Activated CD4-positive, alpha-beta T cell treated with anti-CD3 and anti-CD28 coated beads for 36 hours (primary cell): ENCODE measurements at places on chromosomes 4 and X. TPM values are rescaled to one million over a fixed set of nuclear protein-coding genes. Genes with fewer than 3 reads are reported as not detected.

DNA sequence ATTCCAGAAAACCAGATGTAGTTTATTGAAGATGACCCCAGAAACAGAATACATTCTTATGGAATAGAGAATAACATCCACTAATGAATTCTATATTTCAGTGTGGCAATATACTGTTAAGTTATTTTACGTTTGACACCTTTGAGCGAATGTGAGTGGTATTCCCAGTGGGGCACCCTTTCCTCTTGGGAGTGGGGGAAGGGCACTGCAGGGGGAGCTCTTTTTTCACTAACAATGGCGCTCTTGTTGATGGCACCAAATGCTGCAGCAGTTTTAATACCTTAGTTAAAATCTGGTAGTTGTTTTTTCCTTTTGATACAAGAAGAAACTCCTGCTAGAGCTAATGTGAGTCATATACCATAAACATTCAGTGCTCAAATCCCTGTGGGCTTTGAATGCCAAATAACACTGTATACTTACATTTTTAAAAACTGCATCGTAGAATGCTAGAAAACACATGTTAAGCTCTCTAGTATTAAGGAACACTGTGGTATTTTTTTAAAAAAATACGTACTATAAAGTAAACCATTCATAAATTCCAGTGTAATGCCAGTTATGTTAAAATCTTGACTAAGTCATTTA is 178.5 kb downstream of the DCHS2 start:
- H3K27me3 ChIP-seq: peaks cover 11% of the 10 kb centered on the region
- no peak overlapping the region for H3K27ac ChIP-seq
- no peaks in the 10 kb centered on the region for H3K36me3 ChIP-seq
- H3K4me1 ChIP-seq: no peaks in the 10 kb centered on the region

ADH1C gene
- not detected for total RNA-seq

ANKRD37 gene
- 20.3 TPM for total RNA-seq

AVPR2 gene
- not detected for total RNA-seq

CXorf65 gene
- 15.7 TPM for total RNA-seq

GRCh38 chr4:54118850-54119589 is 19.1 kb downstream of the GSX2 start:
- no peak overlapping the region for H3K27ac ChIP-seq
- H3K27me3 ChIP-seq: peaks cover 18% of the 10 kb centered on the region
- no peak overlapping the region for H3K4me3 ChIP-seq

DNA sequence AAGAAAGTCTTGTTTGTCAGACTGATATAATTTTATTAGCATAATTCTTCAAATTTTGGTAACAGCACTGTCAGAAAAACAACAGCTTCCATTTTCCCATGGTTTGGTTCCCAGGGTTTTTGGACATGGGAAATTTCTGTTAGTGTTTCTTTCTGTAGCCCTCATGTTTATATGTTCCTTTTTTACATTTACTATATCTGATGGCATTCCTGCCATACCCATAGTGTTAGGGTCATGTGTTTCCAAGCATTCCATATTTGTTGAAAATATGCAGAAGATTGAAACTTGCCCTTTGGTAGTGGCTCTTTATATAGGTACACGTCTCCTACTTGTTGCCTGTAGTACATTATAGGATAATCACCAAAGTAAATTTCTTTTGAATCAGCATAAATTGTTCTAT is 65.8 kb downstream of the PDLIM5 start:
- H3K4me3 ChIP-seq: no peak overlapping the region
- H3K36me3 ChIP-seq: no peaks in the 10 kb centered on the region
- no peak for DNase-seq
- H3K27me3 ChIP-seq: no peaks in the 10 kb centered on the region
- peaks cover 15% of the 10 kb centered on the region for H3K4me1 ChIP-seq
- H3K27ac ChIP-seq: no peak overlapping the region

- DNase-seq: no peak
- H3K27ac ChIP-seq: no peak overlapping the region
- no peaks in the 10 kb centered on the region for H3K36me3 ChIP-seq
Observed at GRCh38 chr4:169210504-169211118, 60.1 kb downstream of the SH3RF1 start.

- H3K4me3 ChIP-seq: no peak overlapping the region
- no peak overlapping the region for H3K27ac ChIP-seq
- no peaks in the 10 kb centered on the region for H3K27me3 ChIP-seq
- H3K36me3 ChIP-seq: no peaks in the 10 kb centered on the region
- no peaks in the 10 kb centered on the region for H3K4me1 ChIP-seq
Observed at GRCh38 chrX:109614951-109615350, 10.0 kb downstream of the KCNE5 start.

DNA sequence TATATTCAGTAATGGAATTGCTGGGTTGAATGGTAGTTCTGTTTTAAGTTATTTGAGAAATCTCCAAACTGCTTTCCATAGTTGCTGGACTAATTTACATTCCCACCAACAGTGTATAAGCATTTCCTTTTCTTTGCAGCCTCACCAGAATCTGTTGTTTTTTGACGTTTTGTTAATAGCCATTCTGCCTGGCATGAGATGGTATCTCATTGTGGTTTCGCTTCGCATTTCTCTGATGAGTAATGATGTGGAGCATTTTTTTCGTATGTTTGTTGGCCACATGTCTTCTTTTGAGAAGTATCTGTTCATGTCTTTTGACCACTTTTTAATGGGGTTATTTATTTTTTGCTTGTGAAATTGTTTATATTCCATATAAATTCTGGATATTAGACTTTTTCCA is 13.6 kb upstream of the MAGED4B start:
- no peak overlapping the region for H3K27ac ChIP-seq
- peaks cover 2% of the 10 kb centered on the region for H3K27me3 ChIP-seq
- no peaks in the 10 kb centered on the region for H3K36me3 ChIP-seq
- no peak for DNase-seq
- no peaks in the 10 kb centered on the region for H3K4me1 ChIP-seq
- no peak overlapping the region for H3K4me3 ChIP-seq

DNA sequence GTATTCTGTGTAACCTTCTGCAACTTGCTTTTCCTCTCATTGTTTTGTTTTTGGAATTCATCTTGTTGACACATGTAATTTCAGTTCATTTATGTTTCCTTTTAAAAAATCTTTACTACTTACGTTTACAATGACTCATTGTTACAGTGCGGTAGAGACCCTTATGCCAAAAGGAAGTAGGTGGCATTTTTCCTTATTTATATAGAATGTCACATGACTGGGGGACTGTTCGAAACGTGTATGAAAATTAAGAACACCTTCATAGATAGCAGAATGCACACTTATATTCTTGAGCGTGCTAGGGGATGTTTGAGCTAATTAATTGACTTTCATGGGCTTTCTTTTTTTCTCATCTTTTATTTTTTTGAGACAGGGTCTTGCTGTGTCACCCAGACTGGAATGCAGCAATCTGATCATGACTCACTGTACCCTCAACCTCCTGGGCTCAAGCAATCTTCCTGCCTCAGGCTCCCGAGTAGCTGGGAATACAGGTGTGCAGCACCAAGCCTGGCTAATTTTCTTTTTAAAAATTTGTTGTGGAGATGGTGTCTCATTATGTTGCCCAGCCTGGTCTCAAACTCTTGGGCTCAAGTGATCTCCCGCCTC is 7.3 kb downstream of the REPS2 start:
- DNase-seq: no peak
- peaks cover 9% of the 10 kb centered on the region for H3K27me3 ChIP-seq
- no peaks in the 10 kb centered on the region for H3K4me1 ChIP-seq
- H3K36me3 ChIP-seq: no peaks in the 10 kb centered on the region
- H3K27ac ChIP-seq: no peak overlapping the region
- H3K4me3 ChIP-seq: no peak overlapping the region

DNA sequence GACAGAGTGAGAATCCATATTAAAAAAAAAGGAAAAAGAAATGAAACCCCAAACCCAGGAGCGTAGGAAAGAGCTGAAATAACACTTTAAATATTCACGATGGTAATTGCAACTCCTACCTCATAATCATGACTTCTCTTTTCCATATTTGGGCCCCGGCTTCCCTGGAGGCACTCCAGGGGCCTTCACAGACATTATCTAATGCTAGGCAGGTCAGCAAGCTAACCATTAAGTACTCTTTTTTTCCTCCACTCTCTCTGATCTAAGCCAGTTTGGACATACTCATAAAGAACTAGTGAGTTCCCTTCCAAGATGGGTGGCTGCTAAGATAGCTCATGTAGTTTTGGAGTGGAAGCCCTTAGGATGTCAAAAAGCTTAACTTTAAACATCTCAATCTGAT is 83.2 kb downstream of the SH3KBP1 start:
- no peaks in the 10 kb centered on the region for H3K27me3 ChIP-seq
- peaks cover 60% of the 10 kb centered on the region for H3K4me1 ChIP-seq
- H3K36me3 ChIP-seq: peaks cover 14% of the 10 kb centered on the region
- DNase-seq: no peak
- no peak overlapping the region for H3K4me3 ChIP-seq

GRCh38 chr4:96827086-96827485 is 987.2 kb downstream of the PDHA2 start:
- H3K4me3 ChIP-seq: no peak overlapping the region
- H3K36me3 ChIP-seq: no peaks in the 10 kb centered on the region
- no peak overlapping the region for H3K27ac ChIP-seq
- no peaks in the 10 kb centered on the region for H3K4me1 ChIP-seq

DNA sequence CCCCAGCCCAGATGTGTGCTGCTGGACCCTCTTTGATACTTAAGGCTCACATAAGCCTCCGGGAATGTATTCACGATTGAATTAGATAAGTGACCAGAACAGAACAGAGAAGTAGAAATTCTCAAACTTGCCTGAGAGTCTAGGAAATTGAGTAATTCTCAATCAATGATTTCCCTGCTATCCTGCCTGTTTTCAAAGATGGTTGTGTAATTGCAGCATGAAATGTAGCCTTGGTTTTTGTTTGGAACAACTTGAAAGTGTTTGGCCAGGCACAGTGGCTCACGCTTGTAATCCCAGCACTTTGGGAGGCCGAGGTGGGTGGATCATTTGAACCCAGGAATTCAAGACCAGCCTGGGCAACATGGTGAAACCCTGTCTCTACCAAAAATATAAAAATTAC is 41.2 kb downstream of the TNIP2 start:
- peaks cover 32% of the 10 kb centered on the region for H3K4me1 ChIP-seq
- DNase-seq: no peak
- no peak overlapping the region for H3K4me3 ChIP-seq
- peak overlapping the region; percentile 92 for H3K27ac ChIP-seq
- no peaks in the 10 kb centered on the region for H3K27me3 ChIP-seq
- H3K36me3 ChIP-seq: peaks cover 34% of the 10 kb centered on the region

- no peak for DNase-seq
- no peak overlapping the region for H3K27ac ChIP-seq
- H3K4me1 ChIP-seq: no peaks in the 10 kb centered on the region
- H3K4me3 ChIP-seq: no peak overlapping the region
Observed at GRCh38 chr4:157423526-157424020, 203.0 kb downstream of the GRIA2 start.

- H3K27ac ChIP-seq: no peak overlapping the region
- no peaks in the 10 kb centered on the region for H3K27me3 ChIP-seq
- DNase-seq: no peak
- H3K36me3 ChIP-seq: no peaks in the 10 kb centered on the region
Observed at GRCh38 chr4:186840771-186841301, 117.2 kb upstream of the FAT1 start.

STK32B gene
- not detected for total RNA-seq

ZNF157 gene
- 0.75 TPM for total RNA-seq

GRCh38 chrX:1587161-1587560 is 4.2 kb upstream of the AKAP17A start:
- no peak overlapping the region for H3K4me3 ChIP-seq
- DNase-seq: no peak
- peaks cover 16% of the 10 kb centered on the region for H3K4me1 ChIP-seq
- peak overlapping the region; percentile 19 for H3K27ac ChIP-seq
- H3K36me3 ChIP-seq: no peaks in the 10 kb centered on the region

GRCh38 chr4:15250021-15250441 is 177.8 kb upstream of the C1QTNF7 start:
- H3K4me3 ChIP-seq: no peak overlapping the region
- DNase-seq: no peak
- H3K27ac ChIP-seq: no peak overlapping the region
- no peaks in the 10 kb centered on the region for H3K4me1 ChIP-seq

DNA sequence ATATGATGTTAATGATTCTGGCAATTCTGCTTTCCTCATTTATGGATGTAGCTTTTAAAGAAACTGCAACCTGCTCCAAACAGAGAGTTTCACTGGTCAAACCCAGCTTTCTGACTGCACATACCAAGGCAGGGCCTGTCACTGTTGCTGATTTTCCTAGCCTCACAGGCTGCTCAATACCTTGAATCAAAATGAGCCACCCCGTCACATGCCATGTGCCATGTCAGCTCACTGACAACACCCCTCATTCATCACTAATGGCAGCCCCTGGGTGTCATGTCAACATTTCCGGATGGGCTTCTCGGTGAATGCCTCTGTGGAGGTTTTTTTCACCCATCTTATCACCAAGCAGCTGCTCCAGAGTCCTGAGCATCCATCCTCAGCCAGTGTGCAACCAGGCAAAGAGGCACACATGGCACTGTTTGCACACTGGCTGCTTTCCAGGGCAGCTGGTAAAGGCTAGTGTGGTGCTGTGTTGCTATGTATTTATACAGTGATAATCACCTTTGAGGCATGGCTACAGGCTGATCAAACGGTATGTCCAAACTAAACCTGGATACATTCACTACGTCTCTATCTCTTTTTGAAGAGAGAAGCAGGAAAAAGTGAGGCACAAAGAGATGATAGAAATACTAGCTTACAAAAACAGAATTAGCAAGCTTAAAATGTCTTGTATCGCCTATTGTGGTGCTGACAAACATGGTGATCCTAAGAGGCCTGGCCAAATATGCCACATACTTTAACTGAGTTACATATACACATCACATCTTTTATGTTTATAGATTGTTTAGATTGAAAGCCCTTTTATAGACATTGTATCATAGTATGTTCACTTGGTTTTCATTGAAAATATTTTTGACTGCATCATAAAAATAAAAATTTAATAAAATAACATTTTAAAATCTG is 94.6 kb upstream of the INPP4B start:
- no peak overlapping the region for H3K27ac ChIP-seq
- peaks cover 7% of the 10 kb centered on the region for H3K27me3 ChIP-seq
- DNase-seq: no peak
- H3K4me1 ChIP-seq: no peaks in the 10 kb centered on the region
- H3K36me3 ChIP-seq: no peaks in the 10 kb centered on the region

DNA sequence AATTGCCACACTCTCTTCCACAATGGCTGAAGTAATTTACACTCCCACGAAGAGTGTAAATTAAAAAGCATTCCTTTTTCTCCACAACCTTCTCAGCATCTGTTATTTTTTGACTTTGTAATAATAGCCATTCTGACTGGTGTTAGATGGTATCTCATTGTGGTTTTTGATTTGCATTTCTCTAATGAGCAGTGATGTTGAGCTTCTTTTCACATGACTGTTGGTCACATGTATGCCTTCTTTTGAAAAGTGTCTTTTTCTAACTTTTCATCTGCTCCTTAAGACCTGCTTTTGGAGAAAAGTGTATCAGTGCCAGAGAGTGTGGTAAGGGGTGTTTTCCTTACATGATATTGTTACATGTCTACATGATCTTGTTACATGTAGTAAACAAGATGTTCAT is 25.7 kb downstream of the GUCY1A1 start:
- H3K36me3 ChIP-seq: no peaks in the 10 kb centered on the region
- no peak overlapping the region for H3K4me3 ChIP-seq
- no peak for DNase-seq
- peaks cover 3% of the 10 kb centered on the region for H3K27me3 ChIP-seq
- H3K4me1 ChIP-seq: no peaks in the 10 kb centered on the region

- H3K27me3 ChIP-seq: peaks cover 3% of the 10 kb centered on the region
- H3K4me3 ChIP-seq: no peak overlapping the region
- peaks cover 2% of the 10 kb centered on the region for H3K4me1 ChIP-seq
- no peaks in the 10 kb centered on the region for H3K36me3 ChIP-seq
- no peak for DNase-seq
Observed at GRCh38 chr4:139956507-139957017, 197.4 kb downstream of the MAML3 start.

MORC4 gene
- 9.3 TPM for total RNA-seq

GRCh38 chr4:17958181-17958580 is 63.4 kb downstream of the LCORL start:
- H3K36me3 ChIP-seq: peaks cover 36% of the 10 kb centered on the region
- DNase-seq: no peak
- no peak overlapping the region for H3K27ac ChIP-seq
- H3K4me1 ChIP-seq: no peaks in the 10 kb centered on the region
- no peaks in the 10 kb centered on the region for H3K27me3 ChIP-seq

GPRIN3 gene
- 12.2 TPM for total RNA-seq
